ENCODE measurements at places on chromosomes 12 and 14.

DNA sequence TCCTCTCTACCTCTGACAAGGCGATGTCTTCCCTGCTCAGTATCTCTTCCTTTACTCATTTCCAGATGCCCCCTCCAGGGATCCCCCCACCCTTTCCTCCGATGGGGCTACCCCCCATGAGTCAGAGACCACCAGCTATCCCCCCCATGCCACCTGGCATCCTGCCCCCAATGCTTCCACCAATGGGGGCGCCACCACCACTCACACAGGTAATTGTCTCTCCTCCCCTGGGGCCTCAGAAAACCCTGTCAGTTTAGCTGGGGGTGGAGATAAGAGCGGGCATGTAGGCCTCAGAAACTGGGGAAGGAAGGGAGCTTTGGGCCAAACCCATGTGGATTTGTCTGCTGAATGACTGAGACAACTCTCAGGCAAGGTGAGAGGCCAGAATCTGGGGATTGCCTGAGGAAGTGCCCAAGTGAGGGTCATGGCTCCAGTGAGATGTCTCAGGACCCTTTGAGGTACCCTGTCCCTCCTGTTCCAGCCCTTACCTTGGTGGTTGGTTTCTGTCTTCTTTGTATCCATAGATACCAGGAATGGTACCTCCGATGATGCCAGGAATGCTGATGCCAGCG, 8.1 kb downstream of the PRPF40B start:
- no peak for DNase-seq

- no peak for DNase-seq
Observed at GRCh38 chr14:67358924-67359774, 455 bp downstream of the ATP6V1D start.

GRCh38 chr14:76640923-76641395, 120.3 kb upstream of the VASH1 start:
- no peak for DNase-seq

DNA sequence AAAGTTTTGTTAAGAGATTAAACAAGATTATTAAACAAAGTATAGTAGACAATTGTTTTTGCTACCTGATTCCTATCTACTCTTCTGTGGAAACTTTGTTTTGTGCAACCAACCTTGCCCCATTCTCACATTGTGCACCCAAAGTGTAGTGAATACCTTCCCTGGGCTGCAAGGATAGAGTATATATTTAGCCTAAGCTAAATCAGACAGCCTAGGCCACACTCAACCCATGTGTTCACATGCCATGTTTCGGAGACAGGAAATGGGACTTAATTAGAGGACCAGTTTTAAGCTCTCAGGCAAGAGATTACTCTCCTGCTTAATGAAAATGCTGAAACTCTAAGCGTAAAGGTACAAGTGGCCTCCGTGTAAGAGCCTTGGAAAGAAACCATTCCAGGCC, 734.9 kb upstream of the USP15 start:
- no peak for DNase-seq

GRCh38 chr14:55448141-55448614, 7.8 kb upstream of the TBPL2 start:
- no peak for DNase-seq

DNA sequence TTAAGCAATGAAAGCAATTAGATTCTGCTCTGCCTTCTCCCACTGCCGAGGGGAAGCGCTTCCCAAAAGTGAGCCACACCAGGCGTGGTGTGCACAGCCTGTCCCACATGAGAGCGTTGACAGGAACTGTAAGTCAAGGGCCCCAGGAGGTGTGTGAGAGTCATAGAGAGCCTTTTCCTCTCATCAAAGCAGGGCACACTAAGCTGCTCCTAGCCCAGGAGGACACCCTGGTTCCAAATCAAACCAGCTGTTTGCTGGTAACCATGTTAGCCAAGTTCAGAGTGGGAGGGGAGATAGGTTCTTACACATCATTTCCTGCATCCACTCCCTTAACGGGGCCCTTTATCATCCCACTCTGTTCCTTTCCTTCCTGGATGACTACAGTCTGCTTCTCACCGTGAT, 98.3 kb downstream of the SPTSSA start:
- DNase-seq = no peak

DNA sequence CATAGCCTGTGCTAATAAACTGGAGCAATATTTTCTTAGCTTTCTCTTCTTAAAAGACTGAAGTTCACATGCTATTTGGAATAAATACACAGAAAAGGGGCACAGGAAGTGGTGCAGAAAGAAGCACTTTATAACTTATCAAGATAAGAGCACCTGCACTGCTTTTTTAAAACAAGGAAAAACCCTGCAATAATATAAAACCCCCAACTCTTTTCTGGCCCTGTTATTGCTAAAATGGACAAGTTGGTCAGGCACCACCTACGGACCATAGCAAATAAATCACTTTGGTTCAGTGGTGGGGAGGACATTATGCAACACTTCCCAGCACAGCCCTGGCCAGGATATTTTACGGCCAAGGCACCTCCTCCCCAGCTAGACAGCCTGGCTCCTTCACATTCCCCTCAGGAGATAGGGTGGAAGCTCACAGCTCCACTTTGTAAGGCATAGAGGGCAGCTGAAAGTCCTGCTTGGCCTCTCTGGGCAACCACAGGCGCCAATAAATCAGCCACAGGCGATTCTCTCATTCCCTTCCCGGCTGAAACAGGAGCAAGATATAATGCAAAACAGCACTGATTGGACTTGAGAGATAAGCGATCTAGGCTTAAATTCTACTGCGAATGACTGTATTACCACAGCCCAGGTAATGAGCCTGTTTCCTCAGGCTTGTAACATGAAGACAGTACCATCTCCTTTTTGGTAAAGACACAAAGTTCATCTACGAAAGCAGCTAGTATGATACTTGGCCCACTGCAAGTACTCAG, 2.0 kb downstream of the ZBTB25 start:
- DNase-seq = no peak
